ENCODE measurements at places on chromosomes 4 and X.

- DNase-seq: peak; percentile 60
These were observed 792 bp downstream of the PPID start for GRCh38 chr4:158722291-158722916.

GRCh38 chr4:41878170-41878969, 56.9 kb upstream of the TMEM33 start:
- DNase-seq: no peak

GRCh38 chr4:24468071-24468470, 116.3 kb downstream of the DHX15 start:
- no peak for DNase-seq

- DNase-seq: no peak
These were observed 117.6 kb downstream of the CBR4 start for GRCh38 chr4:168892475-168892874.

DNA sequence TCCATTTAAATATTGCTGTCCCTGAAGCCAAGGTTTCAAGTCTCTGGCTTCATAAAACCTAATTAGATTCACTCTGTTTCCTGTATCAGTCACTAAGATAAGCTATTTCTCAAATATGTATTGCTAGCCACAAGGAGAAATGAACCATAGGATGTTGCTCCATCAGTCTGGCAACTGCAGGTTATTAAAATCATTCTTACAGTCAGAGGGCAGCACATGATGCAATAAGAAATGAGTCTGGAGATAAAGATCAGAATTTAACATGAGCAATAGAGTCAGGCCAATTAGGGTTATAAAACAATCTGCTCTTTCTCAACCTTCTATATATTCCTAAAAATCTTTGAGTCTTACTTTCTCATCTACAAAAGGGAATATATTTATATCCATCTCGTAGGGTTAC, 7.2 kb downstream of the PRKG2 start:
- DNase-seq: peak; percentile 89

- no peak for DNase-seq
These were observed 21.9 kb upstream of the P2RY8 start for GRCh38 chrX:1558761-1559468.

DNA sequence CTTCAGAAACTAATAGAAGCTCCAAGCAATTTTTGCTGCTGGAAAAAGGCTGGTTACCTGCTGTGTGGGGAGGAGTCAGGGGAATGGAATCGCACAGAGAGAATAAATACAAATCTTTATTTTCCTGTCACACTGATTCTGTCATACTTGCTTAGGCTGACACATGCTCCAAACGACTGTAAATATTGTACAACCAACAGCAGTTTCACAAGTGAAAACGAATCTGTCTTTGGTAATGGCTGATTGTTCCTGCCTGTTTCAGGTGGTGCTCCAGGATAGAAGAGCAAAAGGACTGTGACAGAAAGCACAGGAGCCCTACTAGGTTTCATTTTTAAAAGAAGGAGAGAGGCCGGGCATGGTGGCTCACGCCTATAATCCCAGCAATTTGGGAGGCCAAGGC, 125.5 kb upstream of the DCLK2 start:
- no peak for DNase-seq

DNA sequence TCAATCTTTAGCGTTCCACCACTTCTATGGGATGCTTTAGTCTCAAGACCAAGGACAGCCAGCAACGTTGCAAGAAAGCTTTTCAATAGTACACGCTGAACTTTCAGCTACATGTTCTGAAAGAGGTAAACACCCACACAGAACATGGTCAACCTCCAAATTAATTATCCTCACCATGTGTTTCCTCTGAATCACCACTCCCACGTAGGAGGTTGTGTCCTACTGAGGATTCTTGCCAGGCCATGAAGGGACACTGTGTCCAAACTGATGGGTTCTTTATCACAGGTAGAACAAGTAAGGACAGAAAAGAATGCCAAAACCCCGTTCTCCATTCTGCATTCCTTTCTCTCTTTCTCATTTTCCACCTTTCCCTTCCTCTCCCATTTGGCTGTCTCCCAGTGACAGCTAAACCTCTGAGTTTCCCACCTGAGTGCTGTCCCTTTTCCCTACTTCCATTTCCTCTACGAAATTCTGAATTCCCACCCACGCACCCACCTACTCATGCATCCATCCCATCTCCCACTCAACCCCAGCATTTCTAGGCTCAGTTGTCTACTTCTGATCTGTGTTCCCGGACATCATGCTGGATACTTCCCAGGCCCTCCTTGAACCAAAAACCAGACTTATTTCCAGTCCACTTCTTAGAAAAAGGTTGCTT, 29.0 kb upstream of the GPM6B start:
- DNase-seq: peak; percentile 31

DNA sequence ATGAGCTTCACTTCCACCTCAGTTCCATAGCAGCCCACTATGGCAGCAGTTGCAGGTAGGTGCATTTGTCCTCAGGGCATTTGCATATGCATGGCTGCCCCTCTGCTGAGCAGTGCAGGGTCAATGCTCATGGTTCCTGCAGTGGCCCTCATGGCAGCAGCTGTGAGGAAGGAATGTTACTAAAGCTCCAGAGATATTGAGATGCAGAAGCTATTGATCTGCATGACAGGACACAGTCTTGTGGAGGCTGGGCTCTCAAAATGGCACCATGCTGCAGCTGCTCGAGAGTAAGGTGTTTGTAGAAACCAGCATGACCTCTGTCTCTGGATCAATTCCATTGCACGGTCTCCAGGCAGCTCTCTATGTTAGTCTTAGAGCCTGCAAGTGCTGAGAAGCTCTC, 179.2 kb upstream of the PCDH18 start:
- DNase-seq: no peak

DNA sequence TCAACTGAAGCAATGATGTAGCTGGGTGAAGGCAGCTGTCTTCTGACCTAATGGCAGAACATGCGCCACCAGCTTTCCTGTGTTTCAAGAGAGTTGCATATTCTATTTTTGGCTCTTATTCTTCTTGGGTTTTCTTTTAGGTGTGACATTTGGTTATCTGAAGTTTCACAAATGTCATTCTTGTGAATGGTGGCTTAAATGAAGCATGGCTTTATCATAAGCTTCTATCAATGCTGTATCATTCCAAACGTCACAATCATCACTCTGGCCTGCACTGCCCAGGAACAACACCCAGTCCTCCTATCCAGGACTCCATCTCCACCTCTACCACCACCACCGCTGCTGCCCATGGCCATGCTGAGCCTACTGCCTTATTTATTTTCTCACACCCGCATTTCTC, 69.7 kb upstream of the WWC2 start:
- DNase-seq: no peak

- DNase-seq: no peak
These were observed 1.5 kb downstream of the SNCA start for GRCh38 chr4:89835413-89835812.

- DNase-seq: no peak
These were observed 94.8 kb upstream of the DCLK2 start for GRCh38 chr4:149983401-149983800.

DNA sequence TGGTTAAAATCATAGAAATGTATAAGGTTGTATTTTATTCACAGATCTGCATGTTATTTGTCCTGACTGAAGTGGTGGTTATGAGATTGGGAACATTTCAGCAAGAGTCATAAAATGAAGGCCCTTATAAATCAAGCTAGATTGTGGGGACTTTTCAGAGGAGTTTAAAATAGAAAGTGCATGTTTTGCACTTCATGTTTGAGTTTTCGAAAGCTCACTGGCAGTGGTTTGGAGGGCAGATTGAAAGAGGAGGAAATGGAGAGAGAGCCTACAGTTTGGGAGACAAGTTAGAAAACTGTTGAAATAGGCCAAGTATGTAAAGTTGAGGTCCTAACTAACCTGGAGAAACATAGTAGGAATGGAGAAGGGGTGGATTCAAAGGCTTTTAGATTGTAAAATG, 124.9 kb downstream of the KDM6A start:
- DNase-seq: no peak

DNA sequence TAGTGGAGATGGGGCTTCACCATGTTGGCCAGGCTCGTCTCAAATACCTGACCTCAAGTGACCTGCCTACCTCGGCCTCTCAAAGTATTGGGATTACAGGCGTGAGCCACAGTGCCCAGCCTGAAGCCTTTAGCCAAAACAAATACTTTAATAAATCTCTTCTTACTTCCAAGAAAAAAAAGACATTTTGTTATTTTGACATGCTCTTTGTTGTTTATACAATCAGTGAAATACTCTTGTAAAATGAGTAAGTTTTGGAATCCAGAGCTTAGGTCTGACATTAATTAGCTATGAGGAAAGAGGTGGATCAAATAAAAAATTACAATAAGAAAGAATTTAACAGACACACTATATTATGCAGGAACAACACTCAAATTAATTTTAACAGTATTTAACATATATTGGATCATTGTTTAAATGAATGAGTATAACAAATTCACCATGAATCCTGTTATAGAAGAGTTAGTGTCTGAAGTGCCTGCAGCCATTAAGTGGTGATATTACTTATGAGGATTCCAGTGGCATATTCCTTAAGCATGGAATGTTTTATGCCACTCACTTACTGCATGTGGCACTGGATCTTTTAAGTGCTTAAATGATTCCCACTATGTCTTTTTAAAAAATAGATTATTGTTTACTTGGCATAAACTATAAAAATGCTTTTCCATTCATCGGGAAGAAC, 260.1 kb upstream of the GIMD1 start:
- DNase-seq: no peak

- peak; percentile 45 for DNase-seq
These were observed 73.9 kb downstream of the GC start for GRCh38 chr4:71709961-71710360.

DNA sequence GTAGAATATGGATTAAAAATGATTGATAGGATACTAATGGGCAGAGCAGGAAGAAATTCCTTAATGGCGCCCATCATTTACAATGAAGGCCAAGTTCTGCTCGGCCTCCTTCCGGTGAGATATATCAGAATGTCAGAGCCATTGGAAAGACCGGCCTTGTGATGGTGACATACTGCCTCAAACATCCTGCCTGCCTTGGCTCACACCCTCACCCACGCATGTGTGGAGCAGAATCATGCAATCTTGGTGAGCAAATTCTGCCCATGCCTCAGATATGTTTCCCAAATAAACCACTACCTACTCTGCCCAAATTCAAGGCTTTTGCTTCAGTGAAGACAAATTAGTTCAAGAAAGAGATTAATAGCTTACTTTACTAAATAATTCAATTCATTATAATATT, 163.3 kb downstream of the MID1 start:
- peak; percentile 77 for DNase-seq

- no peak for DNase-seq
These were observed 147.0 kb upstream of the LEF1 start for GRCh38 chr4:108315694-108316093.

GRCh38 chr4:124151031-124151430, 561.5 kb downstream of the ANKRD50 start:
- DNase-seq: no peak

DNA sequence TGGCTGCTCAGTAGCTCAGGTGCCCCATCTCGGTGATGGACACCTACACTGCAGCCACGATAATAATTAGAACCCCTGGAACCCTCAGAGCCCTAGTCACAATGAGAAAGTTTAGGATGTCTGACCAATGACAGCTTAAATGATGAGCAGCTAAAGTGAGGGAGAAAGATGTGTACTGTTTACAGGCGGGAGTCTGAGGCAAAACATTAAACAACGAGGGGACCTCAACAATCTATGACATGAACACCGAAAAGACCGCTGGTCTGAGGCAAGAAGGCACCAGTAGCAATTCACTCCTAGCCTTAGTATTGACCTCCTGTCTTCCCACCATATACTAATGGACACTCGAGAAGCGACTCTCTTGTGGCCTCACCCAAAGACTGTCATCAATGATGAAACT, 369.5 kb upstream of the SMIM31 start:
- no peak for DNase-seq

DNA sequence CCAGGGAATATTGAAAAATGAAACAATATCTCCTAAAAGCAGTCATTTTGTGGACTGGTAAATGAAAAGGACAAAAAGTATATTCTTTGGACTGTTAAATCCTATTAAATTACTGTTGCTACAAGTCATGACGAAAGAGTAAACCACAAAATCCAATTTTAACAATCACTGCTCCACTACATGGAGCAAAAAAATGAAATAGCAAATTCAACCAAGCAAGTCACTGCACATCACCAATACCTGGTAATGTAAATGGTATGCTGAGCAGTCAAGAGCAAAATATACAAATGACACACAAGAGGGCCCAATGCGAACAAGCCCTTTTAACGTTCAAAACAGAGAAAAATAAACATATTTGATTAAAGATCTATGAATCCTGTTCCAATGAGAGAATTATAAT, 126.2 kb downstream of the KLHL13 start:
- DNase-seq: no peak

GRCh38 chr4:173272314-173272713, 61.8 kb downstream of the HMGB2 start:
- no peak for DNase-seq

DNA sequence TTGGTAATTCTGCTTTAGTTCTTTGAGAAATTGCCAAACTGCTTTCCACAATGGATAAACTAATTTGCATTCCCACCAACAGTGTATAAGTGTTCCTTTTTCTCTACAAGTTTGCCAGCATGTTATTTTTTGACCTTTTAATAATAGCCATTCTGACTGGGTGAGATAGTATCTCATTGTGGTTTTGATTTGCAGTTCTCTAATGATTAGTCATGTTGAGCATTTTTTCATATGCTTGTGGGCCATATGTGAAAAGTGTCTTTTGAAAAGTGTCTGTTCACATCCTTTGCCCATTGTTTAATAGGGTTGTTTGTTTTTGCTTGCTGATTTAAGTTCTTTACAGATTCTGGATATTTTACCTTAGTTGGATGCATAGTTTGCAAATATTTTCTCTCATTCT, 25.9 kb downstream of the ENPEP start:
- DNase-seq: peak; percentile 24

DNA sequence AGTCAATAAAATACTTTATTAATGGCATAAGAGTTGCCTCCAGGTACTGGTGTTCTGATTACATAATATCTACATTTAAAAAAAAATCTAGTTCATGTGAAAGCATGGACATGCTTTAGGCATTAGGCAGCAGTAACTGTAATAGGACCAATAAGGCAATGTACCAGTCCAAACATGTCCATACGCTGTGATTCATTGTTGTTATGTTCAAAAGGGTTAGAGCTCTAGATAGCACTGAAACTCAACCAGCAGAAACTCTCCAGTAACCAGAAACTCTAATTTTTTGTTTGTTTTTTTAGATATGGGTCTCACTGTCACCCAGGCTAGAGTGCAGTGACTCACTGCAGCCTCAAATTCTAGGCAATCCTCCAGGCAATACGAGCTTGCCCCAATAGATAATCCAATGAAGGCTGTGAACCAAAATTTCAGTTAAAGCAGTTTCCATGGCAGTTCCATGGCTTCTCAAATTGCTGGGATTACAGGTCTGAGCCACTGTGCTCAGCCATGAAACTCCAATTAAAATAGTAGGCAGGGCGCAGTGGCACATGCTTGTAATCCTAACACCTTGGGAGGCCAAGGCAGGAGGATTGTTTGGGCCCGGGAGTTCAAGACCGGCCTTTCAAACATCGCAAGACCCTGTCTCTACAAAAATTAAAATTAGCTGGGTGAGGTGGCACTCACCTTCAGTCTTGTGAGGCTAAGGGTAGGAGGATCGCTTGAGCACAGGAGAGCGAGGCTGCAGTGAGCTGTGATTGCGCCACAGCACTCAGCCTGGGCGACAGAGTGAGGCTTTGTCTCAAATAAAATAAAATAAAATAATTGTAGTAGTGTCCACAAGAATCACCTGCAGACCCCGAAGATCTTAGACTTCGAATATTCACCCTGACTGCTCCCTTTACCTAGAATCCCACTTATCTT, 36.3 kb downstream of the MGARP start:
- DNase-seq: peak; percentile 98
